Omental fat pad (tissue), 4 donors: ENCODE measurements at places on chromosomes 5 and 9.
A peak's percentile ranks its signal among the peaks of the same experiment; 100 is the strongest.

DNA sequence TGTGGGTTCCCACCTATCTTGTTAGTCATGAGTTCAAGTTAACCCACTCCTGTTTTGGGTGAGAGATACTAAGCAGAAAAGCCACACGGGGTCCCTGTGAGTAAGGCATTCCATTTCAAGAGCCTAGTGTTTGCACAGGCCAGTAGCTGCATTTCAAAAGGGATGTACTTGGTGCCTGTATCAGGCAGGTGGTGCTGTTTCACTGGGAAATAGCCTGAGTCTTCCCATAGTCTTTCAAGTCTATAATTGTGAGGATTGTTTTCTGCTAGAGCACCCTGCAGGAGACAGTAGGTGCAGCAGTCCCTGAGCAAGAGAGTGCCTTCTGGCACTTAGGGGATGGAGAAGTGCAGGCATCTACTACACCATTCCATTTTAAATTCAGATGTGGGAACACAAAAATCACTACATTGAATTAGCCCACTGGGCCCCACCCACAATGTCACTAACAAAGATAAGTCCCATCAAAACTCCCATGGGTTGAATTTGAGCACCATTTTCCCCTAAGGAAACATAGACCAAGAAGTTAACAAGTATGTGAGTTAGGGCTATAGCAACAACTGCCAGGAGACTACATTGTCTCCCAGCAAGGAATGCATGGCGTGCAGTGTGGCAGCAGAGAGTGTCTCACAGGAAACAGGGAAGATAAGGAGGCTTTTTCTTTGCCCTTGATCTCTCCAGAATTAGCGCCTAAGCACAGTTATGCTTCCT, 263.2 kb downstream of the COX7C start:
- no peak for DNase-seq

GRCh38 chr5:172952034-172952511, 7.2 kb upstream of the RPL26L1 start:
- DNase-seq, result no peak

GRCh38 chr9:94801681-94802080, 75.2 kb downstream of the AOPEP start:
- no peak for DNase-seq

DNA sequence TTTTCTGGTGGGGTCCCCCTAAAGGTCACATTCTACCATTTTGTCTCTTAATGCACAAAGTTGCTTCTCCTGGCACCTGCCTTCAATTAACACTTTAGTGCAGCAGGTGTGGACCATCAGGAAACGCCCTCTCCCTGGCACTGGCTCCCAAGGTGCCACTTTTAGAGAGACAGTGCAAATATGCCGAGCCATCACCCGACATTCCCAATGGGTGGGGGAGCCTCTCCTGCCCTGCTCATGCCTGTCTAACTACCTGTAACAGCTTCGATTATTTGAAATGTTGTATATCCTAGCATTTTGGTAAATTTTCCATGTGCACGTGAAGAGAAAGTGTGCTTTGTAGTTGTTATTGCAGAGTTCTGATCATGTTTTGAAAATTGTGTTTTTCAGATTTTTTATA, 13.2 kb upstream of the LRRC14B start:
- DNase-seq, result no peak

GRCh38 chr9:22446950-22447617, 460 bp downstream of the DMRTA1 start:
- DNase-seq, result no peak

DNA sequence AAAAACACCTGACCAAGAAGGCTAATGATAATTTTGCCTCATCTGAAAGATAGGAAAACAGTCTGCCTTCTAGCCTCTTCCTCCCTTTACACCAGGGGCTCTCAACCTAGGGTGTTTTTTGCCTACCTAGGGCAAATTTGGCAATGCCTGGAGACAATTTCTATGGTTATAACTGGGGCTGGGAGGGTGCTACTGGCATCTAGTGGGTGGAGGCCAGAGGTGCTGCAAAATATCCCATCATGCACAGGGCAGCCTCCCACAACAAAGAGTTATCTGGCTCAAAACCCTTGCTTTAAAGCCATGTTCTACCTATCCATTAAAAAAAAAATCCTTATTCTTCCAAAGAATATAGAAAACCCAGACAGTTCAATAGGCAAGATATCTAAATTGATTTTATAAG, 45.0 kb upstream of the NR3C1 start:
- no peak for DNase-seq

DNA sequence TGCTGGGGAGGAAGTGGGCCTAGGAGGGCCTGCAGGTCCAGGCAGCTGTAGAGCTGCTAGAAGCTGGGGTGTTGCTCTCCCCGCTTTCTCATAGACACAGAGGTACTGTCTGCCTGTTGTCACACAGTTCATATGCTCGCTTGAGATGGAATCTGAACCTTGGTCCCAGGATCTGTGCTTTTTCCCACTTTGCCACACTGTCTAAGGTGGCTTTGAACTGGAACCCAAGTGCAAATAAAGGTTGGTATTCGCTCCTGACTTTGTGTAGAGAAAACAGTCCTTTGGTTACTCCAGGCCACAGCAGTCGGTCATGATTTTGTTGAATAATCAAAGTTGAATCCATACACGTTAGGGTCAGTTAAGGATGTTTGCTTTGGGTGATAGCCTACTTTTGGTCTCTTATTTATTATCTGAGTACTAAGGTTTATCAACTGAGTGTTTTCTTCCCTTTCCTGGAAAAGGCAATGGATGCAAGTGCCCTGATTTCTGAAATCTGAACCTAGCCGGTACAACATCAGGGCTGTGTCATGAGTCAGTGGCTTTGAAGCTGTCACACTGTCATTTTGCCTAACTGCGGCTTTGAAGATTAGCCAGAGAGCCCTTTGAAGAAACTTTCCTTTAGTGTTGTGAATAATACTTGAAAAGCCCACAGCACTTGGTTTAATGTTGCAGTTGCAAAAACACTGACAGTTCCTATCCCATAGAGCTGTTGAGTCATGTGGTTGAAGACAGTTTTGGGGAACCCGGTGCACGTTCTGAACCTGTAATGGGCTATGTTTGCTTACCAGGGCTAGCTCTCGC, 41.3 kb downstream of the HABP4 start:
- no peak for DNase-seq

- no peak for DNase-seq
These were observed 71.1 kb downstream of the MAPKAP1 start for GRCh38 chr9:125635888-125636287.

- DNase-seq, result no peak
These were observed 13.0 kb downstream of the GSN start for GRCh38 chr9:121280715-121281613.

GRCh38 chr5:178234750-178235587, 2.4 kb upstream of the PHYKPL start:
- peak; percentile 84 for DNase-seq

DNA sequence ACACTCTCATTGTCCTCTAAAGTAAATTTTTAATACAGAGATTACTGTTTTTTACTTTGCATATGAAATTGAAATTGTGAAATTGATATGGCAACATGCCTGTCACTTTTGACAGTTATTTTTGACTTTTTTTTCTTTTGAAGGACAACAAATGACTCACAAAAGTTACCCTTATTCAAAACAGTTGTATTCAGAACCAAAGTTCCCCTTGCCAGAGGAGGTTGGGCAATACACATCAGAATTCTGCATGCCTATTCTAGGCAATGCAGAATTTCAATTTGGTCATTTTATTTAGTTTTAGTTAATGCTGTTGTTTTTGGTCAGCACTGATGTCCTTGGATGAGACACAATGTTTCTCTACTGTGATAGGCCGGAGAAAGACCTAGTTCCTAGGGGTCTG, 299.1 kb upstream of the PRR16 start:
- no peak for DNase-seq

- DNase-seq, result no peak
These were observed 396.7 kb downstream of the KCTD16 start for GRCh38 chr5:144567421-144567780.

GRCh38 chr9:125633116-125633745, 73.8 kb downstream of the MAPKAP1 start:
- DNase-seq, result no peak

DNA sequence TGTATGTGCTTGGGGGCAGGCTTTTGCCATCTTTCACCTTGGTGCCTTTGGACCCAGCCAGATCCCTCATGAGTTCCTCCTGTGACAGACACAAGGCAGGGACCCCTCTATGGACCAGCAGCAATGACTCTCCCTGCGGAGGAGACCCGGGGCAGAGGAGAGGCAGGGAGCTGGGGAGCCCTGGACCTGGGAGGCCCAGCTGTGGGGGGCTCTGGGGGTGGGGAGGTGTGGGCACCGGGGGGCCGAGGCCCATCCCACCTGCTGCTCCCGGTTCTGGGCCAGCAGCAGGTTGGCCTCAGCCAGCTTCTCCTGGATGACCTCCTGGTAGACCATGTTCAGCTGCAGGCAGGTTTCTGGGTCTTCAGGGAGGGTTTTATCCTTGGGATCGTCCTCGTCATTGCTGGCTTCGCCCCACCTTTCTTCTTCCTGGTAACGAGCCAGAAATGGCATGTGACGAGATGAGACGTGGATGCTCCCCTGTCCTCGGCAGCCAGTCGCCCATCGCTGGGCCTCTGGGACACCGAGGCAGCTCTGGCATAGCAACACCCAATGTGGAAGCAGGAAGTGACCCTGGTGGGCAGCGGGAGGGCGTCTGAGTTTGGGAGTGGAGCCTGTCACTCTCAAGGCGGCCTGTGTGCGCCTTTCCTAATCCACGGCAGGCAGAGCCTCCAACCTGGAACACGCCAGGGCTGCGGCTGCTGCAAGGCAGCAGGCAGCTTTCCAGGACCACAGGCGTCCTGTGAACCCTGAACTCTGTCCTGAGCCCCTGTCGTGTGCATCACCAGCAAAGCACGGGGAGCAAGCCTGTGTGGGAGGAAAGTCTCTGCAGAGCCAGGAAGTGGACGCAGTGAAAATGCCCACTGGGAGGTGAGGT, 4.4 kb downstream of the SNAPC4 start:
- DNase-seq, result no peak
